ENCODE measurements at places on chromosomes 1 and 21.

GRCh38 chr1:201851949-201852348 is 23.0 kb downstream of the IPO9 start:
- no peak for DNase-seq

GRCh38 chr21:42524341-42525028 is 10.8 kb downstream of the SLC37A1 start:
- DNase-seq, result peak; percentile 48

DNA sequence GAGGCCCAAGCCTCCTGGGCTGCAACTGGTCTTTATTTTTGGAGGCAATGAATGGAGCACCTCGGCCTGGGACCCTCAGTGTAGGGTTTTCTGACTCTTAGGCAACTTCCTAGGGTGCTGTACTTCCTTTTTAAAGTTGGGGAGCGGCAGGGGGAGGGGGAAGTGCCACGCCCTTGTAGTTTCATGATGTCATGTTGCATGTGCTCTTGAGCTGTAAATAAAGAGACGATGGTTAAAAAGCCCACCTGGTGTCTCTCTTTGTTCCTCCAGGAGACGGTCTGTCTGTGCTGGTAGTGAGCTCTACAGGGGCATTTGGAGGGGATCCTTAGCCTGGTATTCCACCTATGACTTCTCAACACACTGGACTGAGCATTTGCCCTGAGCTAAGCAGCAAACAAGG is 10.3 kb upstream of the AGTRAP start:
- no peak for DNase-seq

GRCh38 chr1:43522431-43522775 is 8.3 kb upstream of the PTPRF start:
- DNase-seq, result no peak

DNA sequence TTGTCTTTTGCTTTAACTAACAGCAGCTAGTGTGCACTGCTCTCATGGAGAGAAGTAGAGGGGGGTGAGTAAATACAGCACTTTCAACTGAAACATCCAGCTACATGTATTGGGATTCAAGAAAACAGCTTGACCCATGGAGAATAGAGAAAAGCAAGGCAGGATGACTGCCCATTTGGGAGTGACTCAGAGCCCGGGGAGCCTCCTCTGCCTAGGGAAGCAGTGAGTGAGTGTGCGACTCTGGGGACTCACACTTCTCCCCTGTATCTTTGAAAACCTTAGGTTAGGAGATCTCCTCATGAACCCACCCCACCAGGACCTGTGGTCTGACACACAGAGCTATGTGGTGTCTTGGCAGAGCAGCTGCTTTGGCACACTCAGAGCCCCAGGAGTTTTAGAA is 82.0 kb upstream of the PTGFR start:
- DNase-seq, result peak; percentile 28

DNA sequence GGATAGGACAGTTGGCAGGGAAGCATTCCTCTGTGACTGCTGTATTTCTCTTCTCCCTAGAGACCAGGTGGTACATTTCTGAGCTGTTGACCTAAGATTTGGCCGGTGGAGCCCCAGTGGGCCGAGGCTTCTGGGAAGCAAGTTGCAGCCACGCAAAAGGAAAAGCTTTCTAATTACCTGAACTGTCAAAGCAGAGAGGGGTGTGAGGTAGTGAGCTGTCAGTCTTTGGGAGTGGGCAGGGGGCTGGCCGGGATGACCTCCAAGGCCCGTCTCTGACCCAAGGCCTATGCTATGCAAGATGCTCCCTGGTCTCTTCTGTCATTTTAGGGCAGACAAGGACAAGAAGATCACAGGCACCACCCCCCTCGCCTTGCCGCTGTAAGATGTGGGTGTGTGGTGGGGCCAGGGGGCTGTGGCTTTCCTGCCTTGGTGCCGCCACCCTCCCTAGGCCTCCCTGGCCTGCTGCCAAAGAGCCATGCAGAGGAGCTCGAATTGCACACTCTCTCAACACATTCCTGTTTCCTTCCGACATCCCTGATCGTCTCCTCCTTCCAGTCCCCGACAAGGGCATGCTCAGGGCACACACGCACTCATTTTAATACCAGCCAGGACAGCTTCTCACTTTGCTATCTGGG is 7.7 kb downstream of the PADI1 start:
- DNase-seq, result peak; percentile 96

DNA sequence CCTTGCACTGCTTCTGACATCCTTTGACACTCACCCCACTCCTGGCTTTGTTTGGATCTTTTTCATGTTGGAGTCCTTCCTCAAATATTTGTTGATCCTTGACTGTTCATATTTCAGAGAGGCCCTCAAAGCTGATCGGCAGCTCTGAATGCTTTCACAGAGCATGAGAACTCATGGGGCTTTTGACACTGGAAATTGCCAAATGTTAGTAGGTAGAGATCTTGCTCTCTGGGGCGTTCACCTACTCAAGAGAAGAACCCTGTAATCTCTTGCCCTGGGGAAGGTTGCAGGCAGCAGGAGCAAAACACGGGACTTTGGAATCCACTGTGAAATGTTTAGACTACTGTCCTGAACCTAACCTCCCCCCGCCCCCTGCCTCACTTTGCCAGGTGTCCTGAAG is 67.4 kb upstream of the STUM start:
- no peak for DNase-seq

GRCh38 chr1:234140388-234140787 is 232.9 kb upstream of the COA6 start:
- DNase-seq, result no peak

DNA sequence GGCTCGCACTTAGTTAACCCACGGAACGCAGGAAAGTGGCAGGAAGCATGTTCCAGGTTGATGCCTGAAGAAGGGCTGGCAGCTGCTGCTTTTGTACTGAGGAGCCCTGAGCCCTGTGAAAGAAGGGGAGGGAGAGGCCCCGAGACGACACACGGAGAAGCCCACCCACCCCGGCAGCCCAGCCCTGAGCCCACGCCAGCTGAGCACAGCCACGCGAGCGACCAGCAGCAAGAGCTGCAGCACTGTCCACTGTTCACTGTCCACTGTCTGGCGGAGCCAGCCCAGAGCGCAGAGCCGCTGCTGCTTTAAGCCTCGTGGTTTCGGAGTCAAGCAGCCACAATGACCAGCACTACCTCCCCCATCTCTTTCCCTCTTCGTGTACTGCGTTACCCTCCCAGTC is 5.3 kb downstream of the LRRC47 start:
- no peak for DNase-seq
